ENCODE measurements at places on chromosomes 16 and 17.

DNA sequence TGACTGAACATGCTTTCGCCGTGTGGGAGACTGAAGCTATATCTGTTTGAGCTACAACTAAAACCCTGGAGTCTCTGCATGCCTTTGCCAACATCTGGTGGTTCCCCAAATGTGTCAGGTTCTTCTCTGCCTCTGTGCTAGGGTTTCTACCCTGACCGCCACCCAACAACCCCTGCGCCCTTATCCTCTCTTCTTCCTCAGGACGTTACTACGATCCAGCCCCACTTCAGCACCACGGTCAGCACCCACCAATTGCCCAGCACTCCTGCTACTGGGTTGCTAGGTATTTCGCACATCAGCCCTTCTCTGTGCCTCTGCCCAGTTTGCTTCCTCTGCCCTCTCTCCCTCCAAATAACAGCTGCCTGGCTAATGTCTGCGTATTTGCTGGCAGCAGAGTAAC, 106.3 kb upstream of the HSBP1 start:
- DNase-seq = no peak

DNA sequence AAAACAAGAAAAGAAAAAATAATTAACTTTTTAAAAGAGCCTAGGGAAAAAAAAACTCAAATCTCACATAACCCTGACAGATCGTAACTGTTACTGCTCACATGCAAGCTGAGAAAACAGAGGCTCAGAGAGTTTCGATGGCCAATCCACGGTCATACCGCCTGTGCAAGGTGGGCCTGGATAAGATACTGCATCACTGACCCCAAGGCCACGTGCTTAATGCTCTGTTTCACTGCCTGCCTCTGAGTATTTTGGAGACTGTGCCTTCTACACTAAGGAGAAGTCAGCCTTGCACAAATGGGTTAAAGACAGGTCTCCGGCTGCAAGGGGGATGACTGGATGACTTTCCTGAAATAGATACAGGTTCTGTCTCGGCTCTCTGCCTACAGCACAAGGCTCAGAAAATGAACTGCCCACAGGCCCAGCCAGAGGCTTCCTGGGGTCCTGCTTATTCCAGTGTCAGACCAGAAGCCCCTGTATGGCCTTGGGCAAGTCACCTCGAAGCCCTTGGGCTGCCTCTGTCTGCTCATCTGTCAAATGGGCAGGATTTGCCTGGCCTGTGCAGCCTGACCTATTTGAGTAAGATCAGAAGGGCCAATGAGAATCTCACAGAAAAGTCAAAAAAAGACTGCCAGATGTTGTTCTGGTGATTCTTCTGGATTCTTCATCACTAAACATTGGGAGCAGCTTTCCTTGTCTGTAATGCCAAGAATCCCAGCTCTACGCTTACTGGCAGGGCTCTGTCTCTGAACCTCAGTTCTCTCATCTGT, 25.8 kb downstream of the CNGB1 start:
- no peak for DNase-seq

DNA sequence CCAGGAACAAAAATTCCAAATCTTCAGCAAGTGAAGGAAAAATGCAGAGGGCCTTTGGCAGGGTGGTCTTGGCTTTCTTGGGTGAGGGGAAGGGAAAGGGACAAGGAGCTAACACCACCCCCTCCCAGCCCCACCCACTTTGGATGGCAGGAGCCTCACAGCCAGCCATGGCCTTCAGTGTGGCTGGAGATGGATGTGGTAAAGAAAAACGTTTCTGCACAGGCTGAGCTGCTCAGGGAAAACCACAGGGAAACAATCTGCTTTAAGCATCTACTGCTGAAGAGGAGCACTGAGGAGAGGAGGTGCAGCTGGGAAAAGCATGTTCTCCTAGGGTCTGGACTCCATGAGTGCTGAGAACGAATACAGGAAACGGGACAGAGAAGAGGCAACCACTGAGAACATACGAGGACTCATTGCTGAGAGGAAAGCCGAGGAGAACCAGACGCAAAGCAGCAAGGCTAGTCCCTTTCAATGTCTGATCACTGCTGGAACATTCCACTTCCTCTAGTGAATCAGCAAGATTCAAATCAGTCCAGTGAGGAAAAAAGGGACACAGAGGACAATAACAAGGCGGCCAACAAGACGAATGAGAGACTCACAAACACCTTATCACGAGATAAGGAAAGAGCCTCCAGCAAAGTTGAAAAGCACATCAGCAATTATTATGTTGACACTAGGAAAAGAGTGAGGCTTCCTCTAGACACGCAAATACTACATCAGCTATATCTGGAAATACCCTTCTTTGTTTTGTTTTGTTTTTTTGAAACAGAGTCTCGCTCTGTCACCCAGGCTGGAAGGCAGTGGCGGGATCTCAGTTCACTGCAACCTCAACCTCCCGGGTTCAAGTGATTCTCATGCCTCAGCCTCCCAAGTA, 41.7 kb downstream of the ZZEF1 start:
- DNase-seq = no peak

- no peak for DNase-seq
Observed at GRCh38 chr17:62649570-62649969, 22.1 kb downstream of the MRC2 start.

- DNase-seq = no peak
Observed at GRCh38 chr17:3952186-3952585, 12.1 kb downstream of the ATP2A3 start.

DNA sequence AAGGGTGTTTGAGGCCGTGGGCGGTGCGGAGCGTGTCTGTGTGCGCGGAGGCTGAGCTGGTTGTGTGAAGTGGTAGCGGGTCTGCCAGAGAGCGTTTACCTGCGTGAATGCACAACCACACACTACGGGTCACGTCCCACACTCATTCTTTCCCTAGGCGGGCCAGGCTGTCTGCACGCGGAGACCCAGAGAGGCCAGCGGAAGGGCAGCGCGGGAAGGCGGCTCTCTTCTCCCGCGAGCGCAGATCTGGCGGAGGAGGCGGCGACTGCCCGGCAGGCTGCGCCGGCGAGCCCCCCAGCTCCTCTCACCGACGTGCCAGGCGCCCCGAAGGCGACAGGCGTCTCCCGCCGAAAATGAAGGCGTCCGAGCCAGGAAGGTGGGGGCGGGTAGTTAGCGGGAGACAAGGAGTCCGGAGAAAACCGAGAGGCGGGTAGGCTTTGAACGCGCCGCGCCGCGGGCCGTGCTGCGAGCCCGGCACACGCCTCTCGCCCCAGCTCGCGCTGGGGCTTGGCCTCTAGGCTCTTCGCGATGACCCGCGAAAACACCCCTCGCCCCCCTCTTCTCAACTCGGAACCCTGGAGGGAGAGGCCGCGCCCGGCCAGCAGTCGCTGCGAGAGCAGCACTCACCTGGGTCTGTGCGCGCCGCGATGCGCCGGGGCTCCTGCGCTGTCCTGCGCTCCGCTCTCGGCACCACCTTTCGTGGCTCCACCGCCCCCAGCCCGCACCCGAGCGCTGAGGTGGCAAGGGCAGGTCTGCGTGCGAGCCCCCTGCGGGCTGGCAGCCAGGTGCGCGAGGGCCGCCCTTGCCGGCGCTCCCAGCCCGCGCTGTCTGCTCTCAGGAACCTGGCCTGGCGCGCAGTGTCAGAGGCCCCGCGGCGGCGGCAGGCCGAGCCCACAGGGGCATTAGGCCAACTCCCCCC, 2.0 kb upstream of the FOXF1 start:
- no peak for DNase-seq
